ENCODE measurements at places on chromosomes 1 and 21. TPM values are rescaled to one million over a fixed set of nuclear protein-coding genes. Genes with fewer than 3 reads are reported as not detected.

- peaks cover 28% of the 10 kb centered on the region for H3K36me3 ChIP-seq
- peak overlapping the region; percentile 92 for H3K4me3 ChIP-seq
- peak overlapping the region; percentile 85 for H3K27ac ChIP-seq
- DNase-seq, result no peak
Measured at GRCh38 chr1:28517649-28517999, 11.8 kb downstream of the RCC1 start.

The DLGAP3 gene
- total RNA-seq, result 0.77 TPM

- no peaks in the 10 kb centered on the region for H3K27me3 ChIP-seq
- no peak within 1 kb of the TSS for H3K4me3 ChIP-seq
- DNase-seq, result no peak
Measured at GRCh38 chr1:27383039-27383605, at the start of gene CD164L2. CD164L2 (minus strand) TSS chr1:27383333; CDS start chr1:27383239, 94 bp downstream.

DNA sequence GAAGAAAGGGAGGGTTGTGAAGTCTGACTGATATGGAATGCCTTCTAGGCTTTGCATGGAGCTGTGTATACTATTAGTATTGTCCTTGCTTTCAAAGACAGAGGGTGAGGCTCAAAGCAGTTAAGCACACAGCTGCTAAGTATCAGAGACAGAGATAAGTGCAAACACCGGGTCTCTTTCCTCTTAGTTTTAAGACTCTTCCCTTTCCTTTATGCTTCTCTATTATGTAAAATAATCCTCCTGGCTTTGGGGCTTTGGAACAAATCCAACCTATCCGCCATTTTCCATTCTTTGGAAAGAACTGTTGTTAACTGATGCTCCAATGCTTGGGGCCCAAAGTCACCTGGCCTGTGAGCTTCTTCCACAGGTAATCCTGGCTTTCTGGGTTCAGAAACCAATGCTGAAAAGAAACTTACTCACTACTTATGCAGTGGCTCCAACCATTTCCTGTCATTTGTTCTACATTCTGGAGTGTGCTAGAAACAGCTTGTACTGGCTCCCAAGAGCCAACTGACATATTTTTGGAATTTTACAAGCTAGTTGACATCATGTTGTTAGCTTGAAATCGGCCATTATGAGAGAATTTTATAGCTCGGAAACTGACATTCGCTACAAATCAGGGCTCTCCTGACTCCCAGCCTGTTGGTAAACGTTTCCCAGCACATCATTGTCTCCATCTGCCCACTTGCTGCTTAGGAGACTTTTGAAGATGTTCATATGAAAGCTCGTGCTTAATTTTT, 67.5 kb downstream of the DNTTIP2 start:
- no peaks in the 10 kb centered on the region for H3K27me3 ChIP-seq
- H3K4me1 ChIP-seq, result peaks cover 1% of the 10 kb centered on the region
- no peak overlapping the region for H3K4me3 ChIP-seq
- no peak overlapping the region for H3K27ac ChIP-seq

DNA sequence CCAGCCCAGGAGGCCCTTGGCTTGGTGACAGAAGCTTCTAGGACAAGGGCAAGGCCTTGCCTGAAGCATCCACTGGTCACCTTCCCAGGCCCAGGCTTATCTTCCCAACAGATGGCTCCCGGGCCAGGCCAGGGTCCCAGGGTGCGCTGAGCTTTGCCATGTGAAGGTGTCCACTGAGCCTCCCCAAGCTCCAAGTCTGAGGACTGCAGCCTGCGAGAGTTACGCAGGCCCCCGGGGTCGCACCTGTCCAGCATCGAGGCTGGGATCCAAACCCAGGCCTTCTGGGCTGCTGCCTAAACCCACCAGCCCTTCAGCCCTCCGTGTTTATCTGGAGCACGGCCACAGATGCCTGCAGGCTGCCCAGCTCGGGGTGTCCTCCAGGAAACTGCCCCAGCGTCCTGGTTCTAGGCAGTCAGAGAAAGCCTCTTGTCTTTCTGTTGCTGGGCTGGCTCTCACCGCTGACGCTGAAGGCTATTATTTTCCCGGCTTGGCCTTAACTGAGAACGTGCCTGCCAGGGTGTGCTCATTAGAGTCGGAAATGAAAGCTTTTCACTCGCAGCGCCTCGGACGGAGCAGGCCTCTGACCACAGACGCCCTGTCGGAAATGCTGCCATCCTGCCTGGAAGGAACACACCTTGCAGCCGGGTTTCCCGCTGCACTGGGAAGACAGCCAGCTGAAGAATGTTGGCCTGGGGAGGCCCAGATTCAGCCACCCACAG, 71.4 kb downstream of the MEGF6 start:
- H3K36me3 ChIP-seq, result no peaks in the 10 kb centered on the region
- peaks cover 4% of the 10 kb centered on the region for H3K4me1 ChIP-seq
- H3K4me3 ChIP-seq, result no peak overlapping the region
- H3K27me3 ChIP-seq, result no peaks in the 10 kb centered on the region
- no peak for DNase-seq
- no peak overlapping the region for H3K27ac ChIP-seq

DNA sequence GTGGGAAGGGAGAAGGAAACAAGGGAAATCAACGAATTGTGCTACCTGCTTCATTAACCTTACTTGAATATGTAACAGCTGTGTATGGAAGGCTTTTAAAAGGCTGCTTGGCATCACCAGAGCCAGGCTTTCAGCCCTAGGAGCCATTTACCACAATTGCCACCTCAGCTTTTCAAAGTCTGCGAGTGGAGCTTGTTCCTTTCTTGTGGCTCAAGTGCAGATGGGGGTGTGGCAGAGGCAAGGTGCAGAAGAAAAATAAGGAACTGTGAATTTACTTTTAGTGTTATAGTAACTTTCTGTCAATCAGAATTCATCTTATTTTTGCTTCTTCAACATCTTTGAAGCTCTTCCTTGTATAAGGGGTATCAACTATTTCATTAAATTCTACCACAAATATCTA, 17.6 kb downstream of the CLCA2 start:
- peak; percentile 44 for DNase-seq
- H3K27me3 ChIP-seq, result peaks cover 8% of the 10 kb centered on the region
- H3K36me3 ChIP-seq, result peaks cover 2% of the 10 kb centered on the region
- no peak overlapping the region for H3K4me3 ChIP-seq

- no peaks in the 10 kb centered on the region for H3K36me3 ChIP-seq
- no peak for DNase-seq
- H3K27ac ChIP-seq, result no peak overlapping the region
- H3K4me3 ChIP-seq, result no peak overlapping the region
- no peaks in the 10 kb centered on the region for H3K4me1 ChIP-seq
Measured at GRCh38 chr21:30211071-30211470, 4.8 kb downstream of the CLDN8 start.

The KIAA1614 gene
- 0.33 TPM for total RNA-seq

The EXO5 gene
- total RNA-seq, result 13.3 TPM

DNA sequence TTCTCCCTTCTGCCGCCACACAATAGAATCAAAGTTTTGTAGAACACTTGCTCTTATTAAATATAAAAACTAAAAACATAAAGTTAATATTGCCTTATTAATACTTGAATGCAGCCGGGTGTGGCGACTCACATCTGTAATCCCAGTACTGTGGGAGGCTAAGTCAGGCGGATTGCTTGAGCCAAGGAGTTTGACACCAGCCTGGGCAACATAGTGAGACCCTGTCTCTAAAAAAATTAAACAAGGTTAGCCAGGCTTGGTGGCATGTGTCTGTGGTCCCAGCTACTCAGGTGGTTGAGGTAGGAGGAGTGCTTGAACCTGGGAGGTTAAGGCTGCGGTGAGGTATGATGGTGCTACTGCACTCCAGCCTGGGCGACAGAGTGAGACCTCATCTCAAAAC, 13.2 kb upstream of the HHAT start:
- H3K4me3 ChIP-seq, result no peak overlapping the region
- no peak for DNase-seq
- no peaks in the 10 kb centered on the region for H3K36me3 ChIP-seq
- H3K4me1 ChIP-seq, result peaks cover 3% of the 10 kb centered on the region
- no peak overlapping the region for H3K27ac ChIP-seq

- DNase-seq, result no peak
- peaks cover 4% of the 10 kb centered on the region for H3K27me3 ChIP-seq
- no peak overlapping the region for H3K27ac ChIP-seq
- no peak overlapping the region for H3K4me3 ChIP-seq
Measured at GRCh38 chr1:56204206-56204605, 375.2 kb downstream of the PLPP3 start.

DNA sequence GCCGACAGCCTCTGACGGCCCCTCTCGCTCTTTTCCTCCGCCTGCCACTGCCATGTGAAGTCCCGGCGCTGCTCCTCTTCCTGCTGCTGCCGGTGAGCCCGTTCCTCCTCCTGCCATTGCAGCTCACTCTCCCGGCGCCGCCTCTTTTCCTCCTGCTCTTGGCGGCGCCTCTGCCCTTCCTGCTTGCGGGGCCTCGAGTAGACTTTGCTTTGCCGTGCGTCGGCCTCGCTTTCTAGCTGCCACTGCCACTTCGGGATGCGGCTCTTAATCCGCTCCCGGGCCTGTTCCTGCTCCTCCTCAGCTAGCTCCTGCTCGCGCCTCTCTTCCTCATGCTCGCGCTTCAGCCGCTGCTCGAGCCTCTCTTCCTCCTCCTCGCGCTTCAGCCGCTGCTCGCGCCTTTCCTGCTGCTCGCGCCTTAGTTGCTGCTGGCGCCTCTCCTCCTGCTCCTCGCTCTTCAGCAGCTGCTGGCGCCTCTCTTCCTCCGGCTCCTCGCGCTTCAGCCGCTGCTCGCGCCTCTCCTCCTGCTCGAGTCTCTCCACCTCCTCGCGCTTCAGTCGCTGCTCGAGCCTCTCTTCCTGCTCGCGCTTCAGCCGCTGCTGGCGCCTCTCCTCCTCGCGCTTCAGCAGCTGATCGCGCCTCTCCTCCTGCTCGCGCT, 4.3 kb downstream of the TCHH start:
- peak; percentile 8 for DNase-seq
- no peak overlapping the region for H3K4me3 ChIP-seq
- H3K27ac ChIP-seq, result no peak overlapping the region
- no peaks in the 10 kb centered on the region for H3K4me1 ChIP-seq
- peaks cover 14% of the 10 kb centered on the region for H3K27me3 ChIP-seq

Data from naive thymus-derived CD8-positive, alpha-beta T cell (primary cell).